ENCODE measurements at places on chromosomes 2 and 18.

- DNase-seq, result no peak
These were observed 116.7 kb upstream of the NPAS2 start for GRCh38 chr2:100703213-100703612.

DNA sequence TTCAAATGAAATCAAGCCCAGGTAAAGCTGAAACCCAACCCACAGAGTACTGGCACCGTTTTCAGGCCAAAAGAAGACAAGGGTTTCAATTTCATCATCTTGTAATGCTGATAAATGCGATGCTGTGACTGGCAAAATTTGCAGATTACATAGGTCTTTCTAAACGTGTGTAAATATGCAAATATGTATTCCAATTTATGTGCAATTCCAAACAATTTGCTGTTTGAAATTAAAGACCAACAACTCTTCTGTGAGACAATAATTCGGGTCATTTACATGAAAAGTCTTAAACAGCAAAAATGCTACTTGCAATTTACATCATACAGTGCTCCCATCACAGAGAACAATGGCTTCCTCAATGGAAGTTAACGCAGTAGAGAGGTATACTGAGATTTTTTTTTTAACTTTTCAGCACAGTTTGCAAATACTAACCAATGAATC is 2.8 kb upstream of the ZNF532 start:
- no peak for DNase-seq

DNA sequence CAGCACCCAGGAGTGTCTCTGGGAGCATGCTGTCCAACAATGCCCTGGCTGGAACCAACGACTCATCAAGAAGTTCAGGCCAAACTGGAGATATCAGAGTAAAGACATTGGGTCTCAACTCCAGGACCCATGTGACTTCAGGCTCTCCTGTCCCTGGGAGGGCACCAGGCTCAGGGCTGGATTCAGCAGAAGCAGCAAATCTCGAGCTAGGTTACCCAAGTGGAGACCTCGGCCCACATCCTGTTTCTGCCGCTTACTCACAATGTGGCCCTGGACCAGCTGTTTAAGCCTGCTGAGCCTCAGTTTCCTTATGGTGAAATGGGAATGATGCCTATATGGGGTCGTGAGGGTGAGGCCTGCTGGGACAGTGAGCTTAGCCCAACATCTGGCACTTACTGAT is 9.3 kb upstream of the OTOF start:
- no peak for DNase-seq

- no peak for DNase-seq
These were observed 98.9 kb downstream of the RTP5 start for GRCh38 chr2:241968417-241968816.

DNA sequence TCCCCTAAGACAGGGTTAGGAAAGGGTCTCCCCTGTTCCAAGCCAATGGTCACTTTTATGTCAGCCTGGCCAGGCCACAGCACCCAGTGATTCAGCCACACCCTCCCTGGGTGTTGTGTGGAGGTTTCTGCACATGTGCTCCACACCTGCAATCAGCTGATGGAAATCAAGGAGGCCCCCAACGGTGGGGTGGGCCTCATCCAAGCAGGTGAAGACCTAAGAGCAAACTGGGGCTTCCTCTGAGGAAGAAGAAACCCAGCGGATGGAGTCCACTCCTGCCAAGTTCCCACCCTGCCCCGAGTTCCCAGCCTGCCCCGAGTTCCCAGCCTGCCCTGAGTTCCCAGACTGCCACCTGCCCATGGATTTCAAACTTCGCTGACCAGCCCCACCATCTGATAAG is 55.4 kb downstream of the KIF1A start:
- no peak for DNase-seq

GRCh38 chr2:140737006-140737405 is 1393.8 kb downstream of the LRP1B start:
- DNase-seq, result no peak
